ENCODE measurements at places on chromosomes 7 and 10.

- DNase-seq: no peak
Measured at GRCh38 chr10:35503578-35503977, 101.6 kb upstream of the GJD4 start.

- no peak for DNase-seq
Measured at GRCh38 chr10:47278152-47278473, 21.9 kb upstream of the GDF10 start.

GRCh38 chr10:118551535-118552100 is 43.8 kb downstream of the PRLHR start:
- DNase-seq: no peak

DNA sequence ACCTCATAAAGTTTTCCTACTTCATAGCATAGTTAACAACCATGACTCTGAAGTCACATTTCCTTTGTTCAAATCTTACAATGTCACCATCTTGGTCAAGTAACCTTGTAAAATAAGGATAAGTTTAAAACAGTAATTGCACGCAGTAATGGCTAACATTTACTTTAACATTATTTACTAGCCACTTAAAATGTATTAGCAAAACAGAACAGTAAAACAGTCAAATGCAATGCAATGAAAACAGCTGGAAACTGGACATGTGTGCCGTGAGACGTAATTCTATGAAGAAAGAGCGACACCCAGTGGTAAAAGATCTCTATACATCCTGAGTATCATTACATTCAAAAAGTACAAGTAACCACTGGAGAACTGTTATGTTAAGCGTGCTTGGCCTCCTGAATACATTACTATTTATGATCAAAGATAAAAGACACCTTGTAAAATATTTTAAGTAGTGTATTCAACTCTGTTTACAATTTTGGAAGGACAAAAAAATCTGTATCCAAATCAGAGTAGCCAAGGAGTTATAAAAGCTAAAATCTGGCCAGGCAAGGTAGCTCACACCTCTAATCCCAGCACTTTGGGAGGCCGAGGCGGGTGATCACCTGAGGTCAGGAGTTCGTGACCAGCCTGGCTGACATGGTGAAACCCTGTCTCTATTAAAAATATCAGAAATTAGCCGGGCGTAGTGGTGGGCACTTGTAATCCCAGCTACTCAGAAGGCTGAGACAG is 27.2 kb downstream of the ATE1 start:
- DNase-seq: peak; percentile 49

- DNase-seq: no peak
Measured at GRCh38 chr10:13518076-13518692, 10.6 kb downstream of the BEND7 start.

GRCh38 chr7:156036153-156036552 is 223.9 kb upstream of the SHH start:
- no peak for DNase-seq

DNA sequence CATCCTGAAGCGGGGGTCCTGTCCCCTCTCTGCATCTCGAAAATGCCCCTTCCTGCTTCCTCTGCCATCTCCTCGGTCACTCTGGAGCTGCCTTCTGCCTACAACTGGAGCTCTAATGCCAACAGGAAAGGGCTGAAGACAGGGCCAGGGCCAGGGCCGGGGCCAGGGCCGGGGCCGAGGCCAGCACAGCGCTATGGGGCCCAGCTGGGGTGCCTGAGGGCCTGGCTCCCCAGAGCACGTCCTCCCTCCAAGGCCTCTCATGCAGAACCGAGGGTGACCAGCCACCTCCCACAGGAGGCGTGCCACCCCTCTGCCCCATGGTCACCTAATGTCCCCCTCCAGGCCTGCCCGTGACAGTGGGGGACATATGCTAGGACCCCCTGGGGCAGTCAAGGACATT is 155.7 kb downstream of the PRKAG2 start:
- DNase-seq: no peak

- no peak for DNase-seq
Measured at GRCh38 chr7:56007167-56007652, 42.8 kb downstream of the NIPSNAP2 start.

DNA sequence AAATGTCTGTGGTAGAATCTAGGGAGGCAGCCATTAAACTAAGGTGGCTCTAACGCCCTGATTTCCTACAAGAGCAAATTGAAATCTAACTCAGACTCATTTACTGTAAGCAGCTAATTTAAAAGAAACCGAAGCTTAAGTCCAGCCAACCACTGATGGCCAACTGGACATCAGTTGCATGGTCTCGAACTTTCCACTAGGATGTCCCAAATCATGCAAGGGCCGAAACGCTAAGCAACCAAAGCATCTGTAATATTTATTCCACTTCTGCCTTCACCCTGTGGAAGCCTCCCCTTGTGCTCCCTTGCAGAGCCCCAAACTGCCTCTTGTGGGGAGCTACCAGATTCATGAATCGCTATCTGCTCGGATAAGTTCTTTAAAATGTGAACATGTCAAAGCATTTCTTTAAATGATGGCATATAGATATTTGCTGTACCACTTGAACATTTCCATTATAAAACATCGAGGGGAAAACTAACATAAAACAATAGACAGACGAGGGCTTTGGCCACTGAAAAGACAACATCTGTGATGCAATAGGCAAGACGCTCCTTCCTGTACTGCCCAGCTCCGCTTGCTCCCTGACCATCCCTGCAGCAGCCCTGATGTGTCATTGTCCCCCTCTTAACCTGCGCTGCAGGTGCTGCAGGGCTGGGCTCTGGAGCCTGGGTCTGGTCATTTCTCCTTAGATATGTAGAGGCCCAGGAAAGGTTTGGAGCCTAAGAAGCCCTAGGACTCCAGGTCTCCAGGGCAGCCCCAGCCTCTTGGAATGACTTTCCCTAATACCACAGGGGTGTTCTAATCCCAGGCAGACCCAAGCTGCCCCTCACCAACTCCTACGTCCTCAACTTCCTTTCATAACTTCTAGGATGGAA is 2.9 kb upstream of the RBP3 start:
- DNase-seq: no peak

DNA sequence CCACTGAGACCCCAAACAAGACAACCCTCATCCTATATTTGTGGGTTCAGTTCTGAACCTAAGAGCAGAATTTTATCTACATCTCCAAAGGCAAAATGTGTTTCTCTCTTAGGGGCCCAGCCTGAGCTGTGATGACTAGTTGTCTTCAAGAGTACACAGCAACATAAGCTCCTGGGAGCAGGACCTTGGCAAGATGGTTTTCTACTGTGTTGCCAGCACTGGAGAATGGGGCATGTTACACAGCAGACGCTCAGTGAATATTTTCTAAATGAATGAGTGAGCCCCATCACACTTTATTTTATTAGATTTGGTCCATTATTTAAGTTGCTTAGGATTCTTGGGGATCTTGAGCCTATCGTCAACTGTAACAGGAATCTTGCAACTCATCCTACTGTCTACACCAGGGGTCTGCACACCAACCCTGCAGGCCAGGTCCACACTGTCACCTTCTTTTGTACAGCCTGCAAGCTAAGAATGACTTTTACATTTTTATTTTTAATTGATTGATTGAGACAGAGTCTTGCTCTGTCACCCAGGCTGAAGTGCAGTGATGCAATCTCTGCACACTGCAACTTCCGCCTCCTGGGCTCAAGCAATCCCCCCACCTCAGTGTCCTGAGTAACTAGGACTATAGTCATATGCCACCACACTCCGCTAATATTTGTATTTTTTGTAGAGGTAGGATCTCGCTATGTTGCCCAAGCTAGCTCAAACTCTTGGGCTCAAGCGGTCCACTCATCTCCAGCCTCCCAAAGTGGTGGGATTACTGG is 347.1 kb downstream of the FGFR2 start:
- DNase-seq: no peak

- DNase-seq: no peak
Measured at GRCh38 chr7:1999278-1999984, 233.3 kb downstream of the MAD1L1 start.

- DNase-seq: no peak
Measured at GRCh38 chr10:60044242-60044641, 137.9 kb upstream of the CCDC6 start.

GRCh38 chr7:158680754-158681153 is 23.9 kb downstream of the NCAPG2 start:
- no peak for DNase-seq

DNA sequence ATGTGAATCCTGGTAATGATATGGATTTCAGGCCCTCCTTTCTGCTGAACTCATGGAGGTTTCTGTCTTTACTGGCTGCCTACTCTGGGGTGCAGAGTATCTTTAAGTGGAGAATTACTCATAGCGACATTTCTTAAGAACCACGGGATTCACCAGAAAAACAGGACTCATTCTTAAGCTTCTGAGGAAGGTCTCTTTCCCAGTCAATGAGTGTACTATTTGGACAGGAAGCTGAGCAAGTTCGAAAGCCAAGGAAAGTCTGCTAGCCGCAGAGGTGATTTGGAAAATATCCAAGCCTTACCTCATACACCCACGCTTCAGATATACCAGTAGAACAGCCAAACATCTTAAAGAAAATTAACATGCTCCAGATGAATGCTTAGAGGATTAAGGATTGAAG is 377.6 kb upstream of the MYO3A start:
- DNase-seq: no peak

DNA sequence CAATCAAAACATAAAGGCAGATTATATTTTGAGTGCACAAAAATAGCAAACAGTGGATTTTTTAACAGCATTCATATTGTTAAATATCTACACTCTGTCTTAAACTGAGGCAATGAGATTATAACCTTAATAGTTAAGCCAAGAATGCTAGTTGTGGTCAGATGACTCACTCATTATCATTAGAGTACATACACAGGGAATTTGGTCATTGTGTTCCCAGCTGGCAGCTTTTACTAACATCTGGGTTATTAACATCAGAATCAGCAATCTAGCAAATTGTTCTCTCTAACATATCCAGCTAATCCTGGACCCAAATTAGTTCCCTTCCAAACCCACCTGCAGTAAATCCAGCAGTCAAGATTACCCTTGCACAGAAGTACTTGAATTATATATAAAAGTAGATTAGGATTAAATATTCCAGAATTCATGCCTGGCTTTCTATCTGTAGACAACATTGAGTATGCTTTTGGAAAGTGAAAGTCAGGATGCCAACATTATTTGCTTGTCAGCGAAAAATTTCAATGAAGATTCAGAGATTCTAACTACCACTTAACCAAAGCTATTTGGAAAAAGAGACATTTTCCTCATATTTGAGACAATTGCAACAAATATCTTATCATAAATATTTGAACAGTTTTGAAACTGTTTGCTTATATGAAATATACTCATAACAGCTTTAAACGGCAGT is 1035.6 kb upstream of the PHF14 start:
- no peak for DNase-seq

- peak; percentile 69 for DNase-seq
Measured at GRCh38 chr10:109914966-109915365, 8.3 kb downstream of the XPNPEP1 start.
